ENCODE measurements at places on chromosomes 3 and 15.
A peak's percentile ranks its signal among the peaks of the same experiment; 100 is the strongest.

GRCh38 chr3:81048058-81048665, 713.3 kb downstream of the GBE1 start:
- DNase-seq = no peak

DNA sequence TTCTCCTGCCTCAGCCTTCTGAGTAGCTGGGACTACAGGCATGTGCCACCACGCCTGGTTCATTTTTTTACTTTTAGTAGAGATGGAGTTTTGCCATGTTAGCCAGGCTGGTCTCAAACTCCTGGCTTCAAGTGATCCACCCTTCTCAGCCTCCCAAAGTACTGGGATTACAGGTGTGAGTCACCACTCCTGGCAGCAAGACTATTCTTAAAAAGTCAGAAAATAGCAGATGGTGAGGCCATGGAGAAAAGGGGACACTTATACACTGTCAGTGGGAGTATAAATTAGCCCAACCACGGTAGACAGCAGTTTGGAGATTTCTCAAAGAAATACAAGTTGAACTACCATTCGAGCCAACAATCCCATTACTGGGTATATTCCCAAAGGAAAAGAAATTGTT, 603.3 kb upstream of the TBL1XR1 start:
- DNase-seq = no peak

GRCh38 chr3:179563271-179563783, 601 bp downstream of the ACTL6A start:
- peak; percentile 36 for DNase-seq

GRCh38 chr3:26838026-26838425, 215.5 kb downstream of the LRRC3B start:
- no peak for DNase-seq

- DNase-seq = no peak
Measured at GRCh38 chr3:78314327-78314726, 1274.4 kb downstream of the ROBO2 start.

DNA sequence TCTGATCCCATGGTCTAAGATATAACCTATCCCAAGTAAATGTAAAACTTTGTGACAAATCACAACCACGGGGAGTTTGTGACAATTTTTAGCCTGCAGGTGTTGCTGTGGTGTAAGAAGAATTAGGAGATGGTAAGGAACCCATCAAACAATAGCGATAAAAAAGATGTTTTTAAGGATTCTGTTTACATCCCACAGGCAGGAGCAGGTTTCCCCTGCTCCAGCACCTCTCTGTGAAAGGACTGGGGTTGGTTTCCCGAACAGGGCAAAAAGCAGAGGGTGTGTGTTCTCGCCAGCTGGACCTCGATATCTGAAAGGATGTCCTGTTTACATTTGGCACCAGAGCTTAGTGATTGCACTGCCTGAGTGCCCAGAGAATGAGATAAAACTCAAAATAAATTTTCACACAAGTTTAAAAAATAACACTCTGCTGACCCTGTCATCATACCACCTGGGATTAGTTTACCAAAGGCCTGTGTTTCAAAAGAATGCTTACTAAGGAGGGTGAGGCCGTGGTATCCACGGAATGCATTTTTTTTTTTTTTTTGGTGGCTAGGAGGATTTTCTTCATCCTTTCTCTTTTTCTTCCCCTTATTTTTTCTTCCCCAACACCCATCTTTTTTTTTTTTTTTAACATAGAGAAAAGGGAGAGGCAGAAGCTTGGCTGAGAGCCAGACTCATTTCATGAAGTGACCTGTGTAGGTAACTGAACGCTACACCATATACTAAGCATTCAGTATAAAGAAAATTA, 151.8 kb upstream of the DPH6 start:
- DNase-seq = no peak

- DNase-seq = no peak
Measured at GRCh38 chr3:9077029-9077428, 113.8 kb upstream of the RAD18 start.

DNA sequence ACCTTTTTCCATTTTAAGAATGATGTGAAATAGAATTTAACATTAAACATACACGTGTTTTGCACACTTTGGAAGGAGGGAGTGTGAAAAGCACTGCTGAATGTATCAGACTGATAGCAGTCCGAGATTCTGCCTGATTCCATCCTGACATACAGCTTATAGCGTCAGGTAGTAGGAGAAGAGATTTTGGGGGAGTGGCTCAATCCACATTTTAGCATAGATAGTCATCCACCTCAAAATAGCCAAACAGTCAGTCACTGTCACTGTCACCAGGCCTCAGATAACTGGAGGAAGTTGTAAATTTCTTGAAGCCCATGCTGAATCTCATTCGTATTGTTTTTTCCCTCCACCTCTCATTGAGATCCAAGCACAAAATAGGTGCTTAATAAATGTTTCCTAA, 35.4 kb upstream of the ARHGEF26 start:
- no peak for DNase-seq

DNA sequence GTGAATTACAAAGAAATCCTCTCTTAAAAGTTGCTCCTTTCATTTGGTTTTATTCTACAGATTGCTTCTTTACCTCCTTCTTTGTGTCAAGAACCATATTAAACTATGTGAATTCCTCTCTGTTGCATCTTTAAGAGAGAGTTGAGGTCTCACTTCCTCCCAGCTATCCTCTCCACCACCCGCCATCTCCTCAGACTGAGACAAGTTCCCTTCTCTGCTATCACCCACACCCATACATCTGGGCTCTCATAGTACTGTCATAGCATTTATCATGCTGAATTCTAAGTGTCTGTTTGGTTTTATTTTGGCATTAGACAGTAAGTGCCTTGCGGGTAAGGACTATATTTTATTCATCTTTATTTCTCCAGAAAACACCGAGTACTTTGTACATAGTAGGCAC, 54.2 kb downstream of the B3GALNT1 start:
- no peak for DNase-seq

- DNase-seq = no peak
Measured at GRCh38 chr3:116140100-116140689, 305.1 kb downstream of the LSAMP start.

- no peak for DNase-seq
Measured at GRCh38 chr3:72658466-72659100, 189.7 kb downstream of the SHQ1 start.

- DNase-seq = no peak
Measured at GRCh38 chr3:65526656-65527055, 512.1 kb downstream of the MAGI1 start.

DNA sequence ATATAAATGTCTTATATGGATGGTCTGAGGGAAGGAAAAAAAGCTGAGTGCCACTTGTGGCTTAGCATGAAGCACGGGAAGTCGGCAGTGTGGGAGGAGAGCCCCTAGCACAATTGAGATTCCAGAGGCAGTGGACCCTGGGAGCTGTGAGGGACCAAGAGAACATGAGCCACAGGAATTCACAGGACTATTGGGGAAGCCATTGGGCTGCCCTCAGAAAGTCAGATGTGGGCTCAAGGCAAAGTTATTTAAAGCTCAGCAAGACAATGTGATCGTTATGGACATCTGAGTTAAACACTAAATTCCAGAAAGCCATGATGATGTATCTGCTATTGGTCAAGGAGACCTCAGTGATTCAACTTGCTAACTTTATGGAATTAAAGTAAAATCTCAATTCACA, 380.8 kb upstream of the IL12A start:
- no peak for DNase-seq

DNA sequence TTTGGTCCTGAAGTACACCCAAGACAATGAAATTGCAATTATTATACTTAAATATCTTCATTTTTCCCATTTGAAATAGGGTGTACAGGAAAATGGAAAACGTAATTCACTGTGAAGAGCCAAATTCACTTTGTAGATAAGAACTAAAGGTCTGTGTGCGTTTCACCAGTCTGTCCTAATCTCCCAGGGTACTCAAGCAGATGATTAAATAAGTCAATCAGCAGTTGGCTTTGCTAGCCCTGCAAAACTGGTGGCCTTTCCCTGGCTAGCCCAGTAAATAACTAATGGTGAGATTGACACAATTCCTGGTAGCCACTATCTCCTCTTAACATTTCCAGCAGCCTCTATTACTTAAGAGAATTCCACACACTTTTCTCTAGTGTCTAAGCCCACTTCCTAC, 389.3 kb downstream of the TBL1XR1 start:
- no peak for DNase-seq

DNA sequence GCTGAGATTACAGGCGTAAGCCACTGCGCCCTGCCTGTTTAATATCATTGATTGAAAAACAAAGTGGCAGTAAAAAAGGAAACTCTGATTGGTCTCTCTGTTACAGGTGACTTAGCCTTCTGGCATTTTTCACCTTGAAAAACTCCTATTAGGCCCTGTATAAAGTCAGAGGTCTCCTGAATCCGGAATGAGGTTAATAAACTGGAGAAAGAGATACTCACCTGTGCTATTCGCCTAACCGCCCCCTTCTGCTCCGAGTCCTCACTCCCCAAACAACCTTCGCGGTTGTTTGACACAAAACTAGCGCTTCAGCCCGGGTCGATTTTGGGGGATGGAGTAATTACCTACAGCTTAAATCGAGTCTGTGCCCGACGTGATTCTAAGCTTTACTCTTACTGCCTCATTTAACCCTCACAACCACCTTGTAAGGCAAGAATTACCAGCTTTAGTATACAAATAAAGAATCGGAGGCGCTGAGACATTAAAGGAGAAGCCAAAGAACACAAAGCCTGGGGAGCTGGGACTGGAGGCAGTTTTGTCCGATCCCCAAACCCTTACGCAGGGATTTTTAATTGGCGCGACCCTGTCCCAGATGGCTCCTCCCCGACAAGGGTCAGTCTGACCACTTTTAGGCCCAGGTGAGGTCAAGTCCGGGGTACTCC, 441 bp downstream of the CEP70 start:
- DNase-seq = no peak

DNA sequence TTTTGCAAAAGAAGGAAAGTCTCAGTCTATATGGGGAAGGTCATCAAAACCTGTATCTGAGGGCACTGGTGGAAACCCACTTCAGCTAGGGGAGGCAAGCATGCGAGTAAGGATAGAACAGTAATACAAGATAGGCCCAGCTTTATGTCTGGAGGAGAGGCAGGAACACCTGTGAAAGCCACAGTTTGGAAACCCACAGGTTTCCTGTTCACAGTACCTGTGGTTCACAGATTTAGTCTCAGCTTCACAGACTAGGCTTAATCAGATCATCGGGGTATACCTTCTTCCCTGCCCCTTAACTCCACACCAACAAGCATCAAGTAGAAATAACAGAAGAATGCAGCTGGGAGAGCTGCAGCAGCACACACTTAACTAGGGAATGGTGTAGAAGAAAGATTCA, 36.2 kb downstream of the C2CD4B start:
- no peak for DNase-seq

DNA sequence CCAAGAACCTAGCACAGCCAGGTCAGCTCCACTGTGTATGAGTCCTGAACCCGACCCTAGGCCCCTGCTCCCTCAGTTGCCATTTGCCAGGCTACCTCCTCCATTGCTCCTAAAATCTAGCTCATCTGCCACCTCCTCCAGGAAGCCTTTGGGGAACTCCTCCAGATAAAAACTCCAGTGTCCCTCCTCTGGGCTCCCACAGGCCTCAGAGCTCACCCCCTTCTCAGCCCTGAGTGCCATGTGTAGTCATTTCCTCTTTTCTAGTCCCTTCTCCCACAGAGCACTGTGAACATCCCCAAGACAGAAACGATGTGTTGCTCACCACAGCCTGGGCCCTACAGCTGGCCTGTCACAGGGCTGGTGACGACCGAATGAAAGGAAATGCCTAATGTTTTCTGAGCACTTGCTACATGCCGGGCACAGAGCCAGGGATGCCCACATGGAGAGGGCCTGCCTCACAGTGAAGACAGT, 61.0 kb downstream of the IQSEC1 start:
- DNase-seq = no peak

GRCh38 chr3:61828880-61829721, 267.7 kb downstream of the PTPRG start:
- no peak for DNase-seq
